Activated T-cell treated with anti-CD3 and anti-CD28 coated beads, Interleukin-2, amount 50 U/mL, for 4 hours (primary cell): ENCODE measurements at places on chromosomes 2 and 18. TPM values are rescaled to one million over a fixed set of nuclear protein-coding genes. Genes with fewer than 3 reads are reported as not detected.

GRCh38 chr18:54948350-54948837, 10.9 kb downstream of the CCDC68 start:
- no peak for DNase-seq

- DNase-seq, result no peak
These were observed 17.7 kb downstream of the RND3 start for GRCh38 chr2:150469706-150470274.

DNA sequence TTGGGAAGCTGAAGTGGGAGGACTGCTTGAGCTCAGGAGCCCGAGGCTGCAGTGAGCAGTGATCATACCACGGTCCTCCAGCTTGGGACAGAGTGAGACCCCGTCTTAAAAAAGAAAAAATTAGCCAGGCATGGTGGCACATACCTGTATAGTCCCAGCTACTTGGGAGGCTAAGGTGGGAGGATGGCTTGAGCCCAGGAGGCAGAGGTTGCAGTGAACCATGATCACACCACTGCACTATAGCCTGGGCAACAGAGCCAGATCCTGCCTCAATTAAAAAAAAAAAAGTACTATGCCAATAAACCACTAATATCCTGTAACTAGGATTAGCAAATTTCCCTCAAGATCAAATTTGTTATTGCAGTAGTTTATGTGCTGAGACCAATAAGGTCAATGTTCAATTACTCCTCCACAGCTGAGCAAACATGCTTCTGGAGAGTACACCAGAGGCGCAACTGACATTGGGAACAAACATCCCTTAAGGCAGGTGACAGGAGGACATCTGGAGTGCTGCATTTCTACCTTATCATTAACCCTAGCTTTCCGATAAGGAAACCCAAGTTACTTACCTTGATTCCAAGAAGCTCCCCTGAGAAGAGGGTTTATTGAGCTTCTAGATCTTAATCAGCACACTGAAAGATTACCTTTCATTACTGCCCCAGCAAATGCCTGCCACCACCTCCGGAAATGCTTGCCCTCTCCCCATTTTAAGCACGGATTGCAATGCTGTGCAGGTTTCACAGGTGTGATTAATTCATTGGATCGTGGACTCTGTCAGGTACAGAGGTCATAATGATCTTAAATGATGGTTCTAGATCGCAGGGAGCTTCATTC, 26.2 kb downstream of the MGAT4A start:
- no peak for DNase-seq

- no peak for DNase-seq
These were observed 4.4 kb downstream of the LPIN2 start for GRCh38 chr18:3008541-3008940.

DNA sequence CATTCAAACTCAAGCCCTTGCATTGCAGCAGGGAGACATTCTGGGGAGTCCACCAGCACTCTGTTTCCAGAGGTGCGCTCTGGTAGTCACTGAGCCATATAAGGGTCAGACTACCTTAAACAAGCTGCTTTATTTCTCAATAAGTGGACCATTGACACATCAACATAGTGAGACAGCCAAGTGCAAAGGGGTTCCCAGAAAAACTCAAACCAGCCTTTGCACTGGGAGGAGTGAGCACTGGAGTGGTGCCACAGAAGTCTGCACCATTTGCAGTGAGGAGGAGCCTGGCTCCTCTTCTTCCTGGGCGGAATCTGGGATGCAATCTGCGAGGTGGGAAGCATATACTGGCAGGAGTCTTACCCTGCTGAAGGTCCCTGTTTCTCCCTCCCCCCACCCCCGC, 86.4 kb downstream of the OSR1 start:
- DNase-seq, result no peak

DNA sequence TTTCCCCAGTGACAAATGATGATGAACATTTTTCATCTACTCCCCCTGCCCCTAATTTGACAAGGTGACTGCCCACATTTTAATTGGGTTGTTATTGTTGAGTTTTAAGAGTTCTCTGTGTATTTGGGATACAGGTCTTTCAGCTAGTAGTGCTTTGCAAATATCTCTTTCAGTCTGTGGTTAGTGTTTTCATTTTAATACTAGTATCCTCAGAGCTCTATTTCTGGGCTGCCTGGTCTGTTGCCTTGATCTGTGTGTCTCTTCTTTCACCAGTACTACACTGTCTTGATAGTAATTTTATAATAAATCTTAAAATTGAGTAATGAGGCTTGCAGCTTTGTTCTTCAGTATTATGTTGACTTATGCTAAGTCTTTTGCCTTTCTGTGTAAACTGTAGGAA, 19.7 kb downstream of the EIF5B start:
- no peak for DNase-seq

DNA sequence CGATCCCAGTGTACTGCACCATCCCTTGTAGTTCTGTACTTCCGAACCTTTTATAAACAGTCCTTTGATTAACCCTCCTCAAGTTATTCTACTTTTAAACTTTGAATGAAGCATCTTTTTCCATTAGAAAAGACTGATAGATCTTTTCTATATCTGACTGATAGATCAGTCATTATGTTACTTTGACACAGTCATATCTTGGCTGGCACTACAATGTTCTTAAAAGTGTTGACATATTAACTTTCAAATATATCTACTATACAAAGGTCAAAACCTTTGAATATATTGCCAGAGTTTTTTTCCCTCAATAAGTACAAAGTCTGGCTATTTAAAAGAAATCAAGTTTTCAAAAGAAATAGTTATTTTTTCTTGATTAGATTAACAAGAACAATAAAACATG, 35.4 kb upstream of the NABP1 start:
- no peak for DNase-seq

- no peak for DNase-seq
These were observed 757.7 kb downstream of the EPHA4 start for GRCh38 chr2:220814441-220814840.

- DNase-seq, result no peak
These were observed 46.3 kb upstream of the CCDC150 start for GRCh38 chr2:196592911-196593881.

GRCh38 chr2:164915566-164915965, 39.8 kb downstream of the SLC38A11 start:
- no peak for DNase-seq

DNA sequence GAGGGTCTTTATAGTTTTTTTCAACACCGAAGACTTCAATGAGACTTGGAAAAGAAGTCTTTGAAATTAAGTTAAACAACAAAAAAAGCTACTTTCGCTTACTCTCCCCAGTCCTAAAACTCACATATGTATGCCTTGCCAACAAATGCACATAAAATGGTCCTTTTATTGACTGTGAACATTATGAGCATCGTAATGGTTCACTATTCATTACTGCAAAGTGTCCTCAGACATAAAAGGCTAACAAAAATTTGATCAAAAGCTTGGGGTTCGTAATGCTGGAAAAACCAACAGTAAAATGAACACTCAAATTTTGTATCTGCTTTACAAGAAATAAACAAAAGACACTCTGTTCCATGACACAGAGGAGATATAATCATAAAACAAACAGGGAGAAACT, 285.3 kb upstream of the SLC8A1 start:
- DNase-seq, result no peak

GRCh38 chr2:29398384-29399237, 283.4 kb downstream of the CLIP4 start:
- no peak for DNase-seq

- no peak for DNase-seq
These were observed 1.8 kb downstream of the SLC4A10 start for GRCh38 chr2:161625996-161626395.

DNA sequence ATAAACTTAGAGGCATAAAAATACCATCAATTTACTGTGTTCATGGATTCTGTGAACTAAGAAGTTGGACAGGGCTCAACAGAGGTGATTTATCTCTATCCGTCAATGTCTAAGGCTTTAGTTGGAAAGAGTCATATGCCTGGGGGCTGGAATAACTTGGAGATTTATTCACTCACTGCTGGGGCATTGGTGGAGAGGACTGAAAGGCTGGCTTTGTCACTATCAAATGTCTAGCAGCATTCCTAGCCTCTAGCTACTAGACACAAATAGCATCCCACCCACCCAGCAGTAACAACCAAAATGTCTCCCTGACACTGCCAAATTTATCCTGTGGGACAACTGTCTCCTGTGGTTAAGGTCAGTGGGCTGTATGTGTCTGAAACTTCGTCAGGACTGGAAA, 71.0 kb downstream of the EVA1A start:
- DNase-seq, result no peak

- DNase-seq, result no peak
These were observed 41.1 kb downstream of the PRKCE start for GRCh38 chr2:45692566-45692965.

GRCh38 chr2:41924709-41925408, 123.0 kb upstream of the PKDCC start:
- DNase-seq, result no peak

DNA sequence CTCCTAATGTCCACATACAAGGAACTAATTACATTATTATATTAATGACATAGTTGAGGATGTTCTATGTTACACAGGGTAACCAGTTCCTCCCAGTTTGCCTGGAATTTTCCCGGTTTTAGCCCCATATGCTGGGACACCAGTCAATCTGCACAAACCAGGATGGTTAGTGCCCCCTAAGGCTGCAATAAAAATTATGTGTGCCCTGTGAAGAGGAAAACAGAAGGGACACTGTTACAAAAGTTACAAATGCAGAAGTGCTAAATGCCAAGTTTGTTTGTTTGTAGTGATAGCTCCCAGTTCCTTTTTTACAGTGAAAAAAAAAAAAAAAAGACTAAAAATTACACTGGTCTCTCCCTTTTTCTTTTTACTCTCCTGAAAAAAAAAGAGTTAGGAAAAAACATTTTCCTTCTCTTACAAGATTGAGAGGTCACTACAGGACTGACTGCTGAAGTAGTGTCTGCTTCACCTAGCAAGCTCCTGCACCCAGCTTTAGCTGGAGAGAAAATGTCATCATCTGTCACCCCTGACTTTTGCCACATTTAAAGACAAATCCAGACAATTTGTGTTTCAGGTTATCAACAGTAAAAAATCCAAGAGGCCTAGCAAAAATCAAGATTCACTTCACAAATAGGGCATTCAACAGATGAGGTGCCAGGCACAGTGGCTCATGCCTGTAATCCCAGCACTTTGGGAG, 3.2 kb downstream of the ANKRD44 start:
- no peak for DNase-seq

GRCh38 chr2:181683518-181684453, 3.5 kb upstream of the NEUROD1 start:
- DNase-seq, result no peak

DNA sequence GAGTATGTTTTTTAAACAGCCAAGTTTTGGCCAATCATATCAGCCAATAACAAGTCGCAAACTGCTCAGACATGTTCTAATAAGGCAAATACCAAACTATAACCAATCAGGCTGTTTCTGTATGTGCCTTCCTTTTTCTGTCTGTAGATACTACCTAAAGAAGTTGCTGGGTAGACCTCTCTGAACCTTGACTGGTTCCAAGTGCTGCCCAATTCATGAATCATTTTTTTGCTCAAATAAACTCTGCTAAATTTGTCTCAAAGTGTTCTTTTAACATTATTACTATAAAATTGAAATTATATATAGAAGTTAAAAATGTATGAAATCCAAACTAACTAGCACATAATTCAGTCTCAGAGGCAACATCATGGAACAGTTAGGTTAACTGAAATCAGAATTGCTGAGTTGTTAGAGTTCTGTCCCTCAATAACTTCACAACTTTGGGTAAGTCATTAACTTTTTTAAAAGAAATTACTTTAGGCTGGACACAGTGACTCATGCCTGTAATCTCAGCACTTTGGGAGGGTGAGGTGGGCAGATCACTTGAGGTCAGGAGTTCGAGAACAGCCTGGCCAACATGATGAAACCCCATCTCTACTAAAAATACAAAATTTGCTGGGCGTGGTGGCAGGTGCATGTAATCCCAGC, 4.9 kb upstream of the TTC21B start:
- DNase-seq, result no peak

DNA sequence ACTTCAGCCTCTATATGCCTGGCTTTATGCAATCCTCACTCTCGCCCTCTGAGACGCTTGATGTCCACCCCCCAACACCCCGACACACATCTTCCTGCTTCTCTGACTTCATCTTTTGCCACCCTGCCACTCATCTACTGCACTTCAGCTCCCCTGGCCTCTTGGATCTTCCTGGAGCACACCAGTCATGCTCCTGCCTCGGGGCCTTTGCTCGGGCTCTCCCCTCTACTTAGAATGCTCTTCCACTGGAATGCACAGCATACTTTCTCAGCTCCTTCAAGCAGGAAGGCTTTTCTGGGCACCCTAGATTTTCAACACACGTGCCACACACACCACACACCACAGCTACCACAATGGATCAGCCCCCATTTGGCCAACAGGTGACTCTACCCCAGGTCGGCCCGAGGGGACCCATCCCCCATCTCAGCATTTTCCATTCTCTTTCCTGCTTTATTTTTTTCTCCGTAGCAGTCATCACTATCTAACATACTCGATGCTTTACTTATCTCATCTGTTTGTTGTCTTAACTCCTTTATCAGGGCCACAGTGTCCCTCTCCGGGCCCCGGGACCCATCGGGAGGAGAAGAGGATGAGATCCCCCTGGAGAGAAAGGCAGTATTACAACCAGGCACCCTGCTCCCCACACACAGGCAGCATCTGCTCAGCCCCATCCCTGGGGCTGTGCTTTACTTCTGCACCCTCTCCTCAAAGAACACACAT, 2.3 kb downstream of the RUFY4 start:
- no peak for DNase-seq

GRCh38 chr2:190103144-190103543, 40.6 kb upstream of the MSTN start:
- no peak for DNase-seq

- no peak for DNase-seq
These were observed 163.0 kb downstream of the FAM210A start for GRCh38 chr18:13563390-13563805.

GRCh38 chr2:185734658-185735057, 3.9 kb upstream of the FSIP2 start:
- no peak for DNase-seq

DNA sequence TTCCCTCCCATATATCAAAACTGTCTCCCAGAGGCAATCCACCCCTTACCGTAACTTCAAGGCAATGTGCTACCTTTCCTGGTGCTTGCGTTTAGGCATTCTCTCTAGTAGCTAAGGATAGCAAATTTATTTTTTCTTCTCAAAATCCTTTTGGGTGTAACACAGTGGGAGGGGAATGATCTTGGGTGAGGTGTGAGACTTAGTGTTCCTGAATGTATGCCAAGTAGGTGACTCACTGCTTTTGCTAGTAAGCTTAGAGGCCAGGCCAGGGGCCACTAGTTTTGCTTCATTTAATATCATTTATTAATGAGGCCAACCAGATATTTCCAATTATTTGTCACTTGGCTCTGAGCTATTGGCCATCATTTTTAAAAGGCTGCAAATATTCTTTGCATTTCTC, 135.5 kb downstream of the NAPG start:
- DNase-seq, result no peak

MARCHF4 gene
- total RNA-seq, result not detected

CKAP2L gene
- total RNA-seq, result 3.2 TPM

OBSL1 gene
- total RNA-seq, result 0.60 TPM

TCF23 gene
- not detected for total RNA-seq

HMSD gene
- 3.0 TPM for total RNA-seq

STPG4 gene
- not detected for total RNA-seq

DAW1 gene
- not detected for total RNA-seq

SKOR2 gene
- total RNA-seq, result not detected

AOX1 gene
- total RNA-seq, result 1.0 TPM
